Activated T-cell treated with anti-CD3 and anti-CD28 coated beads for 4 hours (primary cell): ENCODE measurements at places on chromosomes 1 and 21.

- DNase-seq, result no peak
Observed at GRCh38 chr1:25206201-25206600, 26.1 kb downstream of the SYF2 start.

DNA sequence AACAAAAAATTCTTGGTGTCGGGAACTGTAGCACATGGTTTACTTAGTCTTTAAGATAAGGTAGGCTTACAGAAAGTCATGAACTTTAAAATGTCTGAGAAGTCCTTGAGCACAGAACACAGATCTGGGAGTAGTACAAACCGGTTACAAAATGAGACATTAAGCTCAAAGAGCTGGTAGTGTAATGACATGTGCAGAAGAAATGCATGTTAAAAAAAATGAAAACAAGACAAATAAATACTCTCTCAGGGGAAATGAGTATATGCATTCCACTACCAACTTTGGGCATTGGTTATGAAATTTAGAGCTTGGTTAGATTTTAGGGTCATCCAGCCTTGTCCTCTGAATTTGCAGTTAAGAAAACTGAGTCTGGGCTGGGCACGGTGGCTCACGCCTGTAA lies 91.5 kb upstream of the F3 start:
- DNase-seq, result no peak

DNA sequence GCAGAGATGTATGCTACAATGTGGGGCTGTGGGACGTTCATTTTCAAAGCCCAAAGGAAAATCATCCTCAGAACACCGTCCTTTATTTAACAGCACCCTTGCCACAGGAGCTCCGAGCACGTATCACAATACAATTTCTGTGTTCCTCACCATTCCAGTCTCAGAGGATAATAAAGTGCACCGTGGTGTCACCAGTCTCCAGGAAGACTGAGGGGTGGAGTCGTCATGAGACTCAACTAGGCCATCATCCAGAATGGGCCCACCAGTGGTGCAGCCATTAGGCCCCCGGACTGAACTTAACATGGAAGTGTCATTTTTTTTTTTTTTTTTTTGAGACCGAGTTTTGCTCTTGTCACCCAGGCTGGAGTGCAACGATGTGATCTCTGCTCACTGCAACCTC lies 17.2 kb downstream of the SEC16B start:
- DNase-seq, result no peak

GRCh38 chr21:43861706-43862105 lies 3.3 kb upstream of the AGPAT3 start:
- DNase-seq, result no peak

DNA sequence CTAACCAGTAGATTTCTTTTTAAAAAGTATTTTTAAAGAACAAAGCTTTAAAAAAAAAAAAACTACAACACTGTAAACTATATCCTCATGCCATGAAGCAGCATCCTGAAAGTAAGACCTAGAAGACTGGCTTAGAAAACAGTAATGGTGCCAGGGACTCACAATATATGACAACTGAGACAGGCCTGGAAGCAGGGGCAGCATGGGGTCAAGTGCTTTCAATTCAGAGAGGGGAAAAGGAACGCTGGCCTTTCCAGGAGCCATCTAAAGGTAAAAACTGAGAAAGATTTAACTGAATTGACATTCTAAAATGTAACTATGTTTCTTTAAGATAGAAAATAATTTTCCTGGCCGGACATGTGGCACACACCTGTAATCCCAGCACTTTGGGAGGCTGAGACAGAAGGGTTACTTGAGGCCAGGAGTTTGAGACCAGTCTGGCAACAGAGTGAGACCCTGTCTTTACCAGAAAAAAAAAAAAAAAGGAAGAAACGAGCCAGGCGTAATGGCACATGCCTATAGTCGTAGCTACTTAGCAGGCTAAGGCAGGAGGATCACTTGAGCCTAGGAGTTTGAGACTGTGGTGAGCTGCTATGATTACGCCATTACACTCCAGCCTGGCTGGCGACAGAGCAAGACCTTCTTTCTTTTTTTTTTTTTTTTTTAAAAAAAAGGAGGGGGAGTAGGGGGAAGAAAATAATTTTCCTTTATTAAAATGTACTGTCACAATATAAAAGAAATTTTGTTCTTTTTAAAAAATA lies 54.1 kb downstream of the SLC35D1 start:
- no peak for DNase-seq

GRCh38 chr1:223123011-223123610 lies 19.9 kb downstream of the TLR5 start:
- DNase-seq, result no peak

DNA sequence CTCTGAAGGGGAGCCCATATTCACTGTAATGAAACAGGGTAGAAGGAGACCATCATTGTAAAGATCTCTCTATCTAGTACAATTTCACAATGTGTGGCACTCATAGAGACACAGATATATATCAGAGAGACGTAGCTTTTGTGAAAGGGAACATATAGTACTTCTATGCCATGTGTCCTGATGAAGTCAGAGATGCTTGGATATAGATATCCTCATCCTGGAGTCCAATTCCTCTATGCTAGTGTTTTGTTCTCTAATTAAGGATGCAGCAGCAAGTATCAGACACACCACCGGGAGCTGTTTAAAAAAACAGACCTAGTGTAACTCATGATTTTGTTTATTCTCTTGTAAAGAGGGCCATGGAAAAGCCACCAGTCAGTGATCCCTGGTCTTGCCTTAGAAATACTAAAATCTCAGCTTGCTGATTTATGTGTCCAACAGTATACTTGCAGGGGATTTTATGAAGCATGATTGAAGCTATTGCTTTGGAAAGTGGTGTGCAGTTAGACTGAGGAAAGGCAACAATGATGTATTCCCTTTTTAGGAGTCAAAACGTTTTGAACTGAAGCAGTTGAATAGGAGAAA lies 2.5 kb downstream of the NCAM2 start:
- DNase-seq, result no peak

- no peak for DNase-seq
Observed at GRCh38 chr1:201686714-201687455, 142.1 kb upstream of the IPO9 start.

DNA sequence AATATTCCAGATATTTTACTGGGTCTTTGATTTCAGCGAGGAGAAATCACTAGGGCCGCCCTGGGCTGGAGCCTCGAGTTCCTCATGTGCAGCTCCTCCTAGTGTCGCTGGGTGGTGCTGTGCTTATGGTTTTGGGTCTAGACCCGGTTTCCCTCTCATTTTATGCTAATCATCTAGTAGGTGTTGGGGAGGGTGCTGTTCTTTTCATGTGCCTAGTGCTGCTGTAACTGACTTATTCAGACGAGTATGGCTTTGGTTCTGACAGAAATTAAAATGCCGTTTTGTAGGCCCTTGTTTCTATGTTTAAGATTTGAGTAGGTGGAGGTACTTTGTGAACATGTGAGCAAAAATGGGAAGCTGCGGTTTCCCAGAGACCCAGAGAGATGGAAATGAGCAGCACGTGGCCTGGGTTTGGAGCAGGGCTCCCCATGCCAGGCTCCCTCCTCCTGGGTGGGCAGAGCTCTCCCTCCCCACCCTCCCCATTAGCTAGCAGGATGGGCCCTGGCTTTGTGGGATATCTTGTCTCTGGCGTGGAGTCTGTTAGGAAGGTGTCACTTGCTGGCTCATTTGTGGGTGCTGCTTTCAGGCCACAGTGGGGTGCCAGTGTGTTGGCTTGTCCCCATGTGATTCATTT lies 74.0 kb upstream of the GPR88 start:
- peak; percentile 30 for DNase-seq

DNA sequence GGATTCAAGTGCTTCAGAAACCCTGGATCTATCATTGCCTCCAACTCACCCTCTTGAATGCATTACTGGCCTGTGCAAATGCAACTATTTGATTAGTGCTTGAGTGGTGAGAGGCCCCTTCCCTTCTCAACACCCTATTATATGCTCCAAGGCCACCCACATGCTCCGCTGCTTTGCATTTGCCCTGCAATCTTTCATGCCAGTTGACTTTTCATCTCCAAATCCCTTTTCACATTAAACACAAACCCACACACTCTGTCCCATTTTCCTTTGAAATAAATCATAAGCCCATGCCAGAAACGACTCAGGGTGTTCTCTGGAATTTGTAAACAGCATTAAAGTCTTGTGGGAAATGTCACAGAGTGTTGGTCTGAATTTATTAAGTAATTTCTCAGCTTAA lies 78.9 kb upstream of the CTTNBP2NL start:
- DNase-seq, result no peak

GRCh38 chr21:38841472-38841871 lies 35.7 kb downstream of the ETS2 start:
- no peak for DNase-seq
